Neural progenitor cell (in vitro differentiated cells): ENCODE measurements at places on chromosomes 3 and 15. TPM values are rescaled to one million over a fixed set of nuclear protein-coding genes. Genes with fewer than 3 reads are reported as not detected.

The ATP13A5 gene
- total RNA-seq: not detected in 2 replicates

The SLC12A1 gene
- 0.19 TPM in 1 of 2 replicates, not detected in the other for total RNA-seq

The C3orf62 gene
- 3.0 and 3.4 TPM in 2 replicates for total RNA-seq

- no peaks in the 10 kb centered on the region for H3K4me1 ChIP-seq
- H3K4me3 ChIP-seq: no peak overlapping the region
- no peak for DNase-seq
- no peak overlapping the region for H3K27ac ChIP-seq
- H3K27me3 ChIP-seq: no peaks in the 10 kb centered on the region
- H3K36me3 ChIP-seq: no peaks in the 10 kb centered on the region
Observed at GRCh38 chr3:54360320-54360719, 238.0 kb downstream of the CACNA2D3 start.

- peaks cover 3% of the 10 kb centered on the region for H3K4me1 ChIP-seq
- H3K36me3 ChIP-seq: no peaks in the 10 kb centered on the region
- H3K27me3 ChIP-seq: no peaks in the 10 kb centered on the region
- no peak overlapping the region for H3K27ac ChIP-seq
Observed at GRCh38 chr3:11565072-11565471, 78.6 kb downstream of the VGLL4 start.

DNA sequence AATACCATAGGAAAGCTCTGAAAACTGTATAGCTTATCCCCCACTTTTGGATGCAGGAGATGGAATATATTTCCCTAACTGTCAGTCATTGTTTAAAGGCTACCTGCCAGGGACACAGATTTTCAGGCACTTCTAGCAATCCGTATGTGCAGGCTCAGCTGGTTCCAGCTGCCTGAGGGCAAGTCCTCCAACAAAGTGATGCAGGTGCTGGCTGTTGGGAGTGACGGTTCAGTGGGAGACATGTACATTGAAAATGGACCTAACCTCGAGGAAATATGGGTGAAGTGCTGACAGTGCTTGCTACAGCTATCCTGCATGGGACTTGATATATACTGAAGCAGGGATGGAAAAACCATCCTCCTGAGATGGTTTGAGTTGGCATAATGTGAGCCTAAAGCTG is 153.1 kb upstream of the GAP43 start:
- no peaks in the 10 kb centered on the region for H3K36me3 ChIP-seq
- peaks cover 10% of the 10 kb centered on the region for H3K4me1 ChIP-seq
- H3K4me3 ChIP-seq: no peak overlapping the region
- no peak overlapping the region for H3K27ac ChIP-seq
- H3K27me3 ChIP-seq: no peaks in the 10 kb centered on the region
- DNase-seq: no peak

DNA sequence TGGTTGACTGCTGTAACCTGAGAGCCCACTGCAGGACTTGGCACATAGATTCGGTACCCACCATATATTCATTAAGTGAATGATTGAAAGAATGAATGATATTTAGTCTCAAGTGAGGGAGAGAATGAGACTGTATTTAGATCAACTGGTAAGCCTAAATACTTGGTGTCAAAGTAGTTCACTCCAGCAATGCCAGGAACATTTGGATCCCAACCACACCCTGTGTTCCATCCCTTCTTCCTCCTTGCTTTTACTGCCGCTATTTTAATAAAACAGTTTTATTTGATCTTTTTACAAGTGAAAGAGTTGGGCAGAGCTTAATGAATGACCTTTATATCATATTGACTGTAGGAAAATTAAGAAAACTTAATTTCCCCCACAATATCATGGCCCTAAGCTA is 473.6 kb upstream of the CBLB start:
- H3K4me1 ChIP-seq: peaks cover 12% of the 10 kb centered on the region
- DNase-seq: no peak
- no peak overlapping the region for H3K4me3 ChIP-seq
- no peak overlapping the region for H3K27ac ChIP-seq
- no peaks in the 10 kb centered on the region for H3K36me3 ChIP-seq
- H3K27me3 ChIP-seq: no peaks in the 10 kb centered on the region

DNA sequence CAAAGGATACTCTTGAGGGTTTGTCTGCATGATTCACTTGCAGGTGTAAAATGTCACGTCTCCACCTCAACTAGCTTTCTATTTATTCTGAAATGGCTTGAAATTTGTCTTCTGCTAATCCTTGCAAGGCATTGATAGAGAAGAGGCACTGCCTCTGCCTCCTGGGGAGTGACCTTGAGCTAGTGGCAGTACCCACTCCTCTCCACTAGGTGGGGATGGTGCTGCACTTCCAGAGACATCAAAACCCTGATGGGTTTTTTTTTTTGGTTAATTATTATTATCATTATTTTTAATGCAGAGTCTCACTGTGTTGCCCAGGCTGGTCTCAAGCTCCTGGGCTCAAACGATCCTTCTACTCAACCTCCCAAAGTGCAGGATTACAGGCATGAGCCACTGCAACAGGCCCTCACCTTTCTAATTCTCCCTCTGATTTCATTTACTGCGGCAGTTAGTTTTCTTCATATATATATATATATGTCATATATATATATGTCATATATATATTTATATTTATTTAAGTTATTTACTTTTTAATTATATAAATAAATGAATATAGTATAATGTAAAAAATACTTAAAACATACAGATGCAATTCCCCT is 117.6 kb upstream of the EIF1B start:
- H3K27me3 ChIP-seq: no peaks in the 10 kb centered on the region
- peak; percentile 59 for DNase-seq
- peaks cover 11% of the 10 kb centered on the region for H3K4me1 ChIP-seq
- H3K27ac ChIP-seq: no peak overlapping the region

DNA sequence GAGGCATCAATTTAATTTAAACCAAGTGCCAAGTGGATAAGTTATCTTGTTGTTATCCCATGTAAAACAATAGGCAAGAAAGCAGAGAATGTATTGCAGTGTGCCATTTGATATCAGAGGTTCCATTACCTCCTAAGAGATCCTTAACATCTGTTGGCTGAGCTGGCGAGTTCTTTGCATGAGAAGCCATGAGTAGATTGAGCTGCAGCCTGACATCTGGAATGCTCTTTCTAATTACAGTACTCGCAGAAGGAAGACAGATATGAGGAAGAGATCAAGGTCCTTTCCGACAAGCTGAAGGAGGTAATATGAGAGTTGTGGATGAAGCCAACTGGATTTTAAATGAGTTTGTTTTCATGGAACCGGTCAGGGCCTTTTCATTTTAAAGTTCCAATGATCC is 19.4 kb downstream of the TPM1 start:
- no peak for DNase-seq
- no peaks in the 10 kb centered on the region for H3K27me3 ChIP-seq
- H3K36me3 ChIP-seq: peaks cover 61% of the 10 kb centered on the region
- no peak overlapping the region for H3K4me3 ChIP-seq
- no peak overlapping the region for H3K27ac ChIP-seq

- H3K4me1 ChIP-seq: peaks cover 34% of the 10 kb centered on the region
- H3K27ac ChIP-seq: no peak overlapping the region
- no peak for DNase-seq
- no peaks in the 10 kb centered on the region for H3K36me3 ChIP-seq
Observed at GRCh38 chr3:55012091-55012490, 84.2 kb upstream of the LRTM1 start.

- peaks cover 14% of the 10 kb centered on the region for H3K4me1 ChIP-seq
- H3K4me3 ChIP-seq: no peak overlapping the region
- no peak overlapping the region for H3K27ac ChIP-seq
- no peaks in the 10 kb centered on the region for H3K36me3 ChIP-seq
- H3K27me3 ChIP-seq: no peaks in the 10 kb centered on the region
Observed at GRCh38 chr15:39198044-39199000, 382.6 kb upstream of the THBS1 start.

GRCh38 chr3:32302601-32303398 is 64.3 kb downstream of the CMTM8 start:
- no peak for DNase-seq
- peaks cover 36% of the 10 kb centered on the region for H3K4me1 ChIP-seq
- no peaks in the 10 kb centered on the region for H3K36me3 ChIP-seq
- H3K27me3 ChIP-seq: no peaks in the 10 kb centered on the region
- peak overlapping the region; percentile 4 for H3K27ac ChIP-seq
